ENCODE measurements at places on chromosomes 3 and 15. TPM values are rescaled to one million over a fixed set of nuclear protein-coding genes. Genes with fewer than 3 reads are reported as not detected.
A peak's percentile ranks its signal among the peaks of the same experiment; 100 is the strongest.

DNA sequence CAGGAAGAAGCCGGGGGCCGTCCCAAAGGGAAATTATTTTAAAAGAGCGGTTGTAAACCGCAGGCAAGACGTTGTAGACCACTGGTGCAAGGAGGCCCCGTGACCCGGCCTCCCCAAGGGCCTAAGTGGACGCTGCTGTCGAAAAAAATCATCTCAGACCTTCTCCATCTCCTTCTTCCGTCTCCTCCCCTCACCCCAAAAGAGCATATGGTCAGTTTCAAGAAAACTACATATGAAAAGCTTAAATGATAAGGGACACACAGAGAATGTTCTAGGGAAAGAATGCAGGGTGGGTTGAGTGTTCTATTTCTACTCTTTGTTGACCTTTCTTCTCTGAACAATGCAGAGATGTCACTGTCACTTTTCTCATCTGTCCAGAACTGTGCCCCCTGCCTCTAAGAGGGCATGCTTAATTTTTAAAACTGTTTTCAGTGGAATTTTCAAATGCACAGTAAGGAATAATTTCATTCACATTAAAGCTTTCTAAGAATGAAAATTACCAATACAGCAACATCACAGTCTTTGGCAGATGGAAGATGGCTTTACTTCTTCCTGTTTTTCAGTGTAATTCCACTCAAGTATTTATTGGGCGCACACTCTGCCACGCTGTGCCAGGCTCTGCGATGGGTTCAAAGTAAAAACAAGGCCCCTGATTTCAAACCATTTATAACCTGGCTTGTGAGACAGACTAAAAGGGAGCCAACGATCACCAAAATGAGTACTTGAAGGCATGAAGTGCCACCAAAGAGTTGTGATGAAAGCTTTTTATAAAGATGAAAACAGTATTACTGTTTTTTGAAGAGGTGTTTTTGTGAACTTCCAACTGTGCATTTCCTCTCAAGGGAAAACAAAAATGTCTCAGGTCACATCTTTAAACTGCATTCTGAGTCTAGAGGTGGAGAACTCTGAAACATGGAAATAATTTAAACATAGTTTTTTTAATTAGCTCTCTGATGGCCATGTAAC, 891 bp upstream of the TOP2B start:
- peak; percentile 47 for ATAC-seq

DNA sequence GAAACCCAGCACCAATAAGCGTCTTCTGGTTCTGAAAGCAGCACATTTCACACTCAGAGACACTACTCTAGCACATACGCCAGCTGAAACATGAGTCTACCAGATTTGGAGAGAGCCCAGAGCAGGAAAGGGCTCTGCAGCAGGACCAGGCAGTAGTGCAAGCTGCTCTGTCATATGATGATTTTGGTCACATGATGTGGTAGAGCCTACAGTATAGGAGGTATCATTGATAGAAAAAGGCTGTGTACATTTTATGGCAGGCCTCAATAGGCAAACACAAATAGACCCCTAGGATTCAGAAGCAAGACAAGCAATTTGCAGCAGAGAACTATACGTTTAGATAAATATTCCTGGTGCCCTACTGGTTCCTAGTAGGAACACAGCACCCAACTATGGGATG, 58.2 kb downstream of the QTRT2 start:
- no peak for ATAC-seq

- no peak for ATAC-seq
These were observed 217.0 kb downstream of the PLOD2 start for GRCh38 chr3:145943952-145944351.

- ATAC-seq = peak; percentile 88
These were observed 160.9 kb downstream of the SMAD6 start for GRCh38 chr15:66862940-66863335.

DNA sequence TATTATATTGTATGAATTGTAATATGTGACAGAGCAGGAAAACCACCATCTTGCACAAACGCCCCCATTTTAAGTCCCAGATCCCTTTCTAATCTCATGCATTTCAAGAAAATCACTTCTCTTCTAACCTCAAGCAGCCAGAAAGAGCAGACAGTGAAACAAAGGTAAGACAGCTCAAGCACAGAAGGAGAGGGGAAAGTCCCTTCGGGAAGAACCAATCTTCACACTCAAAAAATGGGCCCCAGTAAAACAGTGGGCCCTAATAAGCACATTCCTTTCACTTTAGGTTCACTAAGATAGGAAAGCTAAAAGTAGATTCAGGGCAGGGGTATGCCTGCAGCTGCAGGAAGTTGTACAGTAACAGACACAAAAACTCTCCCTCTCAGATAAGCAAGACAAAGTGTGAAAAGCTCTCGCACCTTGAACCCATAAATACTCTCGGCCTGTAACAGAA, 1268.7 kb downstream of the SI start:
- ATAC-seq = no peak

GRCh38 chr15:92471288-92471687, 77.6 kb downstream of the ST8SIA2 start:
- no peak for ATAC-seq

DNA sequence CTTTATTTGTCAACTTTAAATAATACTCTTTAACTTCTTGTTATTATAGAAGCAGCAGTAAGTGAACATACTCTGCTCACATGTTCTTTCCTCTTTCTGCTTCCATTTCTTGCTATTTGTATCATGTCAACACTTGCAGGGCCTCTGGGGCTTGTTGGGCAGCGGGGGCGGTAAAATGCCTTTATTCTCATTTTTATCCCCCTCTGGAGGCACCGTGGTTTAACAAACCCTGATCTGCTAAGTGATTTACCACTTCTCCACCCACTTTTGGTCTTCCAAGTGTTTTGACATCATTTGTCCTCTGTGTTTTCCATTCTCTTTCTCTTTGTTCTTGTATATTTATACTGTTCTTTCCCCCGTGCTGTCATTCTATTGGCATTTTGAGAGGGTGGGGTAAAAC, 33.9 kb downstream of the SCN10A start:
- no peak for ATAC-seq

DNA sequence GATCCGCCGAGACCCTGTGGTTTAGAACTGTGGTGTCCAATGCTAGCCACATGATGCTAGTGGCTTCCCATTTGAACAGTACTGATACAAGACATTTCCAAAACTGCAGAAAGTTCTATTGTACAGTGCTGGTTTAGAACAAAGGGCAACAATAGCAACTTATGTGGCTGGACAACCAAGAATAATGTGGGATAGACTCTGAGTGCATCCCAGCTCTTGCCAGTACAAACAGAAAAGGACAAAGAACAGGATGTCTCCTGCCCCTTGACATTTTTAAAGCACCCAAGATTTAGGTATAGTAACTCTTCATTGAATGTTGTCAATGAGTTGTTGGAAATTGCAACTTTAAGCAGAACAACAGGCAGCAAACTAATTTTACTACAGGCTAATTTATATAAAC, 107.3 kb downstream of the ZNF385D start:
- ATAC-seq = no peak

DNA sequence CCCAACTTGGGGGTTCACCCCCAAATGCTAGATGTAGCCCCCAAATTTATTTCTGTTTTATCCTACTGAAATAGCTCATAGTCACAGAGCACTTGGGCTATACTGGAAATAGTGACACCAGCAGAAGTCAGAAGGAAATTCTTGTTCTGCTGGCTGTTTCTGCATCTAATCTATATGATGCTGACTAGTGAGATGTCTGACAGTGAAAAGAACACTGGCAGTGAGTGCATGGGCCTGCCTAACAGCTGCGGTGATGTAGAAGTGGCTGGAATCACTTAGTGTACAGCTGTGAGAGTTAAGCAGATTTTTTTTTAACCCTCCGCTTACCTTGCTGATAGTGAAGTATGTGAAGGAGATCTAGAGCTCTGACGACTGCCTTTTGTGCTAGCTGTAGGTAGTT, 14.0 kb downstream of the TTC14 start:
- no peak for ATAC-seq

DNA sequence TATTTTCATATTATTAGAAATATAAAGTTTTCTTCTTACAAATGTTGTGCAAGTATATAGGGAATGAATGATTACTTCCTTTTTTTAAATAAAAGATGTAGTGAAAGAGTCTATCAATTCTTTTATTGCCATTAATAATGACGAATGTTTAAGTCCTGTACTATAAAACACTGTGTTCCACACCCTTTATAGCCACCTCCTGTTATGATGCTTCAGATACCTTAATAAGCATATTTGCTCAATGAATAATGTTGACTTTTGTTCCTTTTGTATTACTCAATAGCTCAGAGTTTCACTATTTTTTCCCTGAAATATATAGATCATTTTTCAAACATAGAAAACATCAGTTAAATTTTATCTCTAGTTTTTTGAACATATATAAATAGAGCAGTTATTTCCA, 378.2 kb upstream of the THBS1 start:
- no peak for ATAC-seq

GRCh38 chr3:165256554-165257065, 60.4 kb upstream of the SLITRK3 start:
- no peak for ATAC-seq

GRCh38 chr15:73792415-73792814, 39.3 kb upstream of the INSYN1 start:
- ATAC-seq = no peak

Gene ANKRD63
- not detected for total RNA-seq

Gene ISLR2
- total RNA-seq = not detected

Gene IL20RB
- total RNA-seq = 1.6 TPM

Gene C3orf33
- 1.8 TPM for total RNA-seq

Gene NOX5
- total RNA-seq = not detected

Gene SPTSSB
- total RNA-seq = not detected
